Hematopoietic multipotent progenitor cell treated with erythropoietin and hydrocortisone succinate and interleukin-3 and kit ligand, for 17 days (in vitro differentiated cells): ENCODE measurements at places on chromosomes 13 and 19.

DNA sequence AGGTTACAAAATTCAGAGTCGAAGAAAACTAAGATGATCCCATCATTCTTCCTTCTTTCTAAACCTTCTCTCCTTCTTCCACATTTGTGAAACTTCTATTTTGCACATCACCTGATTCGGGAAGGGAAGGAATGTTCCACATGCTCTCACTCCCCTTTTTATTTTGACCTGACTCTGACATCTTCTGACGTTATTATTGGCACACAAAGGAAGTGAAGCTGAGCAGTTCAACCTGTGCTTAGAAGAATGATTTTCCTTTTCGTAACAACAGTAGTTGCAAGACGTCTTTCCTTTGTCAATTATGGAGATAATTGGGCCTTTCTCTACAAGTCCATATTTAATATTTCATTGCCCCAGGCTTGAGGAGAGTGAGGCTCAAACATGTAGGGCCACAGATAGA, 18.0 kb downstream of the FAM124A start:
- no peak for DNase-seq

GRCh38 chr13:28792992-28793391, 27.1 kb upstream of the MTUS2 start:
- DNase-seq: no peak

DNA sequence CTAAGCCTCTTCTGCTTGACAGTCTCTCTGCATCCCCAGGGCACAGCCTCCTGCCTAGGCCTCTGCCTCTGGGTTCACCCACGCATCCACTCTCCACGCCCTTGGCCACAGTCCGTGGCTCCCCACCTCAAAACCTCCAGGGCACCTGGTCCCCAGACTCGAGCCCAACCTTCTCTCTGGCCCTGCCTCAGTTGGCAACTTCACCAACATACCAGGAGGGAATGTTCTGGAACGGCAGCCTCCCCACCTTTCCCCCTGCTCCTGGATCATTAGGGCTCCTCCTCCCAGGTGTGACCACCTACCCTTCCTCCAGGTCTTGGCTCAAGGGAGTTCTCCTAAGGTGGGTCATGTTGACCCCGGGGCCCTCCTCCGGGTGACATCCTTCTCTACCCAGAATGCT, 69.1 kb downstream of the SOX1 start:
- no peak for DNase-seq

DNA sequence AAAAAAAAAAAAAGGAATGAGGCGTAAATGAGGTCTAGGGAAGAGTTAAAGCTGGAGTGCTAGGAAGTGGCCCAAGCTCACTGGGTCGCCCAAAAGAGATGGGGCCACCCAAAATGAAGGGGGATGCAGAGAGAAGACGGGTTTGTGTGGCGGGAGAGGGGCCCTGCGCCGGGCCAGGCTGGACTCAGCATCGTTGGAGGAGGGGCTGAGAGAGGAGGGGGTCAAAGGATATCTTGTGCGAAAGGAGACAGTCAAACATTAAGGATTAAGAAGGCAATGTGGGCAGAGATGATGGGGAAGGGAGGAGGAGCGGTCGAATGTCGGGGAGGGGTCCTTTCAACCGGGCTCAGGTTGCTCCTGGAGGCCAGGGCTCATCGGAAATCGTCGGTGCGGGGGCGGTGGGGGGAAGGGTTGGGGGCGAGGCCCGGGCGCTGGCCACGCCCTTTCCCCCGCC, 825 bp upstream of the CARM1 start:
- no peak for DNase-seq

DNA sequence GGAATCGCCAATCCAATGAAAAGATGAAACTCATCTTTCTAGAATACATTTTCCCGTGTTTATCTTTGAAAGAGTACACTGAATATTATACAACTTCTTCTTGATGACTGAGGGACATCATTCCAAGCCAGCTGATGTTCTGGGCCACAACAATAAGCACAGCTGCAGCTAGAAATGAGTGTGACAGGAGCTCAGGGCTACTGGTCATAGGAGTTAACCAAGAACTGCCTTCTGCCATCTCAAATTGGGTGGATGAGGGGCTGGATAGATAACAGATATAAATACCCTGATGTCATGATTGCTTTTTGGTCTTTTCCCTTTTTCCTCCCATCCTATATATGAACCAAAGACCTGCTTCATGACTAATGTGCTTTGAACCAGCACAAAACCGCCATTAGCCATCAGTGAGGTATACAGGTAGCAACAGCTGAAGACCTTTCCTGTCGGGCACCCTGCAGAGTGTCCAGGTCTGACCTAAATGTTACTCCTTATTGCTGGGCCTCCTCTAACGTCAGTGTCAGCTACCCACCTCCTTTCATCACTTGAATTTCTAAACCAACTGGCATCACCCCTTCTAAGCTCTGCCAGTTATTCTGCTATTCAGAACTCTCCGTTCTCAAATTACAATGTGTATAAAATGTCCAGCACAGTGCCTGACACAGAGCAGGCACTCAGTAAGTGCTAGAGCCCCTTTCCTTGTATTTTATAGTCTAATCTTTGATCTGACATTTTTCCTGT, 178.2 kb downstream of the ENOX1 start:
- DNase-seq: no peak

DNA sequence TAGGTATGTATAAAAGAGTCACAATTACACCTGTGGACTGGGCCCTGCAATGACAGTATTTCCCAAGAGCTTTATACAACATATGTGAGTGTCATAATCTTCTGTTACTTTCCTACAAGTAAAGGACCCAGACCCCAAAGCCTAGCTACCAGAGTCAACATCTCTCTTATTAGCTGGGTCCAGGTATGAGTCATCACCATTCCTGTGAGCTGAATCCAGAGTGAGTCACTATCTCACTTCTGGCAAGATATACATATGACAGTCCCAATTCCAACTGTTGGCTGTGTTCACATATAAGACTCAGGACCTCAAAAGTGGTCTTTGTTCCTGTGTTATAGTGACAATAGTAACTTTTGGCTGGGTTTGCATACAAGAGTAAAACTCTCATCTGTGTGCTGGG, 46.7 kb downstream of the ZNF729 start:
- no peak for DNase-seq

GRCh38 chr19:48395170-48395455, 1.6 kb downstream of the GRIN2D start:
- no peak for DNase-seq

GRCh38 chr19:31627620-31628365, 278.6 kb upstream of the TSHZ3 start:
- DNase-seq: no peak

DNA sequence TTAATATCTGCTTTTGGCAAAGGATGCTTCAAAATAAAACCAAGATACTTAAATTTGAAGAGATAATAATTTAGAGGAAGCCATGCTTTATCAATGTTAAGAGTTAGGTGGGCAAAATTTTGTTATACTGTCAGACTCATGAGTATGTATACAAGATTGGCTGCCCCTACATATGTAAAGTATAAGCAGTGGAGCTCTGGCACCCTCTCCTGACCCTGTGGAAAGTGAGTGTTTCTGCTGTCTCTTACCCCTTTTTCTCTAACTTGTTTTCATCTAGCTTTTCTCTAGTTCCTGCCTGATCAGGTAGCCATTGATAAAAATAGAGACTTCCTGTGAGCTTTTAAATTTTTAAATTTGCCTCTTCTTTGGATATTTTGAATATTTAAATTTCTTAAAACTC, 710.9 kb upstream of the SPRY2 start:
- no peak for DNase-seq

- DNase-seq: no peak
These were observed 56.4 kb upstream of the NPAS1 start for GRCh38 chr19:46963093-46963734.

- no peak for DNase-seq
These were observed 8.6 kb upstream of the PEAK3 start for GRCh38 chr19:2290441-2291184.

DNA sequence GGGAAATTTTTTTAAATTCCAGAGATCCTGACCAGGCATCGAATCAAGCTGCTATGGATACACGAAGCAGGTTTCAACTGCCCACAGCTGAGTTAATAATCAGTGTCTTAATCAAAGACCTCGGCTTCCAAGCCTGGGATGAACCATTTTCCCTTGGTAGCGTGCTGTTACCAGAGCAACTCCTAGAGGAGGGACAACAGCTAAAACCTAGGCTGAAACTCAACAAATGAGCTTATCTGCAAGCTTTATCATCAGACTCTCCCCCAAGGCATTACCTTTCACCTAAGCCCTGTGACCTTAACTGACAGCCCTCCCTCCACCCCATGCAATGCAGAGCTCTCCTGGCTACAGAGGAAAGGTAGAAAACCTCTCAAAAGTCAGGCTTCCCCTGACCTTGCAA, 39.7 kb downstream of the RCBTB1 start:
- DNase-seq: no peak
